ENCODE measurements at places on chromosomes 11 and 22.

- no peak for DNase-seq
These were observed 262.0 kb upstream of the PITPNB start for GRCh38 chr22:28180804-28181731.

DNA sequence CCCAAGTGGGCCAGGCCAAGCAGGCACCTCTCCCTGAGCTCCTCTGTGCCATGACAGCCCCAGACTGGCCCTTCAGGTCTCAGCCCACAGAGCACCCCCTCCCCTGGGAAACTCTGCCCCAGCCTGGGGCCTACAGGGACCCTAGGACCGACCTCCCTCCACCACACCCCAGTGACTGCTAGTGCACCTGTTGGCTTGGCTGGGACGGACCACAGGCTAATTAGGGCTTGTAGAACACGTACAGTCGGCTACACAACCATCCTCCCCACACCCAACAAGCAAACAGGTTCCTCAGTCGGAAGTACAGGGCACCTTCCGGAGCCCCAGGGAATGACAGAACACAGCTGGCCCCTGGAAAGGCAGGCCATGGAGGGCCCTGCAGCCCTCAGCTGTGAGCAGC, 4.3 kb downstream of the SBF1 start:
- no peak for DNase-seq

DNA sequence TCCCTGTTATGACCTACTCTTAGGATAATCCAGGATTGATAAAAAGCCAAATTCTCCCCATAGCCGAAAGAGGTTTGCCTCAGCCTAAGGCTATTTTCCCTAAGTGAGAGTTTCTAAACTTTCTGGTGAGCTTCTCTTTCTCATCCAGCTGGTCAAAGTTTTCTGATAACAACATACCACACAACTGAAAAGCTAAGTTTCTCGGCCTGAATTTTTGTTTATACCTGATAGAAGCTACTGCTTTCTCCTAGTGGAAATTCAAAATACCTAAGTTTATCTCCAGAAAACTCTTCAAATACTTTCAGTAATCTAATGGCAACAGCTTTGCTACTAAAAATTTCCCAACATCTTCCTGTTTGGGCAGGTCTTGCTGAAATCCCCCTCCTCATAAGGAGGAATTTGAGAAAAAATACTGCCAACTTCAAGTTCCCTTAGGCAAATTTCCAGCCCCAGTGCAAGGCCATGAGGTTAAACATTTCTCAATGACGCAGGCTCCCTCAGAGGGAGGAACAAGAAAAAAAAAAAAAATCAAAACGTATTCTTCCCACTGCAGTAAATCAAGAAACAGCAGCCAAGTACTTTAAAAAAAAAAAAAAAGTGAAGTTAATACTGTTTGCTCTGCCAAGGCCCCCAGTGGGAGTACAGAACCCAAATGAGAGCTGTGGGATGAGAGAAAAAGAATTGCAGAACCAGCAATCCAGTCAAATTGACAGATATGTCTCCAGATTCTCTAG, 127.0 kb downstream of the MRTFA start:
- DNase-seq = peak; percentile 46

GRCh38 chr11:76226626-76227025, 20.3 kb upstream of the WNT11 start:
- no peak for DNase-seq

DNA sequence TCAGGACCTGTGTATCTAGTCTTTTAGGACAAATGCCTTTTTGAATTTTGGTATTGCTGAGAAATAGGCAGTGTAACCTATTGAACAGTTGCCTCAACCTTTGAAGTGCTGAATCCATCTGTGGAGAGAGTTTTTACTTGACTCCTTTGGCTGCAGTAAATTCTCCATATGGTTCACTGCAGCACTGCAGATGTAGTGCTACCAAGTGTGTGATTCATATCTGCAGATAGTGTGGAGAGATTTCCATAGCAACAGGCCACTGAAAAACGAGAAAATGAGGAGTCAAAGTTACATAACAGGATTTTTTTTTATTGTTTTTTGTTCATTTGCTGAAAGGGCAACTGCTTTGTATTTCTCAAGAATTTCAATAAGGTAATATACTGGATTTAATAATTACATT, 356.1 kb downstream of the RAB38 start:
- DNase-seq = no peak

- DNase-seq = no peak
These were observed 11.1 kb downstream of the SLC35E4 start for GRCh38 chr22:30646518-30647160.

GRCh38 chr11:84468235-84468634, 1158.9 kb downstream of the DLG2 start:
- no peak for DNase-seq

GRCh38 chr11:65327021-65327420, 6.6 kb upstream of the DPF2 start:
- DNase-seq = no peak

GRCh38 chr11:58888579-58888978, 44.1 kb upstream of the GLYATL2 start:
- no peak for DNase-seq

GRCh38 chr11:131723088-131723487, 352.7 kb downstream of the NTM start:
- DNase-seq = no peak

GRCh38 chr11:123190518-123190917, 4.5 kb downstream of the CLMP start:
- no peak for DNase-seq

- DNase-seq = peak; percentile 3
These were observed 4.1 kb downstream of the SLC25A45 start for GRCh38 chr11:65378208-65378927.

GRCh38 chr11:10017911-10018310, 276.1 kb downstream of the SBF2 start:
- no peak for DNase-seq

DNA sequence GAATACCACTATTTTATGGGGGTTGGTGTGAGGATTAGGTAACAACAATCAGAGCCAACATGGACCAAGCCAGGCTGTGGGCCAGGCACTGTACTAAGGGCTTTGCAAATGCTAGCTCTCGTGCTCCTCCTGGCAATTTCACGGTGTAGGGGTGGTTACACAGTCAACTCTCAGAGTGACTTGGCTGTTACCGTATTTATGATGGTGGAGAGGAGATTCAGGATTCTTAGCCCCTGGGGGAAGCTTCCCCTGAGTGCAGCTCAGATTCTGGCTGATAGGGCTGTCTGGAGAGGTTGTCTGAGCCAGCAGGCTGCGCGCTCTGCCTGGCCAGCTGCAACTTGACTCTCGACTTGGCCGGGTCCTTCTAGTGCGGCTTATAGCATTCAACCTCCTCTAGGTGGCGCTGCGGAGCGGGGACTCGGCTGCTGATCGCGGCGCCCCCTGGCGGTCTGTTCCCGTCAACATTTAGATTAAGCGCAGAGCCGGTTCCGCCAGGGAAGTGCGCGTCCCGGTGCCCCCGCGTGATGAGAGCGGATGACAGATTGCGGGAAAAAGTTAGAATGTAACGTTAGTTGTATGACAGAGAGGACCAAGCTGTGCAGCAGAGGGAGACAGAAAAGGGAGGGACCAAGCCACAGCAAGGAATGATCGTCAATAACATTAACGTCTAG, 4.5 kb upstream of the NCF4 start:
- peak; percentile 54 for DNase-seq

- no peak for DNase-seq
These were observed 340.4 kb downstream of the OPCML start for GRCh38 chr11:133191931-133192330.

DNA sequence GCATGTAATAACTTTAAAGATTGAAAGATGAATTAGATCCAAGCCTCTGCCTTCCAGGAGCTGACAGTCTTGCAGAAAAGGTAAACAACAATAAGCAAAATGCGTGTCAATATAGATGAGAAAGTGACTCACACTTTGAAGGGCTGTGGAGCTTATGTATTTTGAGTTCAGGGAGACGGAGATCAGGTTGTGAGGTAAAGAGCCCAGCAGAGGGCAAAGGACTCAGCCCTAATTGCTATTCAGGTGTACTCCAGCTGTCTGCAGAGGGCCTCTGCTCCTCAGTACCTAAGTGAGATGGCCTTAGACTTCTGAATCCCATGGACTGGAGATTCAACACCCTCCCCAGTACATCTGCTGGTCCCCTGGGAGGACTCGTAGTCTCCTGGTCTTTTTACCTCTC, 22.9 kb upstream of the CTR9 start:
- DNase-seq = no peak

- no peak for DNase-seq
These were observed 58.6 kb downstream of the UVRAG start for GRCh38 chr11:75873417-75874221.

DNA sequence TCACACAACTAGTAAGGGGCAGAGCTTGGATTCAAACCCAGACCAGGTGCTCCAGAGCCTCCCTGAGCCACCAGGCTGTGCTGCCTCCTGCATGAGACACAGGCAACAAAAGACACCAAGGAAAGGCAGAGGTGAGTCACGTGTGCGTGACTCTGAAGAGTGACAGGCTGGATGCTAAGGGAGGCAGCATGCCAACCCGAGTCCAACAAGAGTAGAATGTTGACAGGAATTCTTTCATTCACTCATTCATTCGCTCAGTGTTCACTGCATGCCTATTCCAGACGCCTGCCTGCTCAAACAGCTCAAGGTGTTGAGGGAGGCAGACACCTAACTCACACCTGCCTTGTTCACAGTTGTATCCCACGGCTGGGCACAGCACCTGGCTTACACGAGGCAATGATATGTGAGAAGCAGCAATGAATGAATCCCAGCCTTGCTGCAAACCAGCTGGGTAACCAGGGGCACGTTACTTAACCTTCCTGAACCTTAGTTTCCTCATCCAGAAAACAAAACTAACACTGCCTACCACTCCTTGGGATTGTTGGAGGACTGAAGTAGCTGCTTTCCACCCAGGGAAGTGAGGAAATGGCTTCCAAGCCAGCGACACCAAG, 73.8 kb upstream of the ARFGAP3 start:
- peak; percentile 64 for DNase-seq

GRCh38 chr22:47566491-47566890, 804.0 kb downstream of the TBC1D22A start:
- no peak for DNase-seq

DNA sequence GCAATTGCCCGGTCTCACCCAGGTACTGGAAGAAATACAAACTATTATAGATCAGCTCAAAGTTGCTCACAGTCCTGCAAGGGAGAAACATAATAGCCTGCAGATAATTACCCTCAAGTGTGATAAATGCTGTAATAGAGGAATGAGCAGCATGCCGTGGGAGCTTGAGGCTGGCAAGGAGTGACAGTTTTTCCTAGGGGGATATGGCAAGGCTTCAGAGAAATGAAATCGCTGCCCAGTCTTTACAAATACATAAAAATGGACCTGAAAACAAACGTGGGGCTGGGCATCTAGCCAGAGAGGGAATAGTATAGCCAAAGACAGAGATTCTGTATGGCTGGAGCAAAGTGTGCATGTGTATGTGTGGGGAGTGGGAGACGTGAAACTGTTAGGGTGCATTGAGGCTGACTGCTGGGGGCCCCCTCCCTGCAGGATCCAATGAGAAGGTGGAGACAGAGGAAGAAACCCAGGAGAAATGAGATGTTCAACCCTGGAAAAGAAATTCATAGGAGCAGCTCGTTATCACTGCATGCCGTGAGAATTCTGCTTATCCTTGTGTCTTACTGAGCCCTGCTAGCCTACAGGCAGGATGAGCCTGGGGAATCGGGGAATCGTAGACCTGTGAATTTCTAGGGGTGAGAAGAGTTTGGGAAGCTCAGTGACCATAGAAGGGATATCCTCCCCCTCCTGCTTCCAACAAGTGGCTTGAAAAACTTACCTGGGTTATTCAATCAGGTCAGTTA, 167.0 kb downstream of the LDLRAD3 start:
- no peak for DNase-seq

- no peak for DNase-seq
These were observed 4.8 kb downstream of the SLC17A6 start for GRCh38 chr11:22343032-22343324.

- DNase-seq = no peak
These were observed 1.7 kb upstream of the CALCA start for GRCh38 chr11:14973621-14974514.

- no peak for DNase-seq
These were observed 827 bp downstream of the GSC2 start for GRCh38 chr22:19149047-19149883.

Measured in RCC 7860 (cell line).